Mammary epithelial cell (primary cell): ENCODE measurements at places on chromosomes 2 and 18. TPM values are rescaled to one million over a fixed set of nuclear protein-coding genes. Genes with fewer than 3 reads are reported as not detected.

Gene THOC1
- total RNA-seq, result 30.2 TPM

Gene DLX2
- under 0.01 TPM for total RNA-seq

Gene SP110
- 11.2 TPM for total RNA-seq

Gene ALLC
- total RNA-seq, result not detected

Gene CTNNA2
- total RNA-seq, result not detected in 2 replicates

Gene ALPP
- not detected in 2 replicates for total RNA-seq

Gene CRYGC
- 0.52 TPM in 1 of 2 replicates, not detected in the other for total RNA-seq
